HepG2 (cell line): ENCODE measurements at places on chromosomes 11 and 22. TPM values are rescaled to one million over a fixed set of nuclear protein-coding genes. Genes with fewer than 3 reads are reported as not detected.

ADAMTS15 gene
- polyA plus RNA-seq, result 0.01 TPM in 1 of 2 replicates, not detected in the other

NXPE1 gene
- polyA plus RNA-seq, result not detected in 2 replicates

LRRC56 gene
- polyA plus RNA-seq, result 0.29 and 0.46 TPM in 2 replicates

FGF3 gene
- polyA plus RNA-seq, result not detected in 2 replicates

IL18BP gene
- polyA plus RNA-seq, result 12.6 and 12.8 TPM in 2 replicates

FTH1 gene
- polyA plus RNA-seq, result 760 and 802 TPM in 2 replicates

KCNQ1 gene
- 0.08 and 0.13 TPM in 2 replicates for polyA plus RNA-seq

CHRM4 gene
- polyA plus RNA-seq, result 0.21 and 0.22 TPM in 2 replicates

SCO2 gene
- 0.32 and 0.85 TPM in 2 replicates for polyA plus RNA-seq

IGLL1 gene
- not detected in 2 replicates for polyA plus RNA-seq

SOX6 gene
- 2.0 and 2.6 TPM in 2 replicates for polyA plus RNA-seq

GLB1L2 gene
- polyA plus RNA-seq, result 0.59 and 0.80 TPM in 2 replicates

PKP3 gene
- polyA plus RNA-seq, result 18.0 and 25.1 TPM in 2 replicates

PTPN5 gene
- polyA plus RNA-seq, result not detected in 2 replicates

LPXN gene
- polyA plus RNA-seq, result 3.5 and 4.5 TPM in 2 replicates

LAYN gene
- 0.17 and 0.29 TPM in 2 replicates for polyA plus RNA-seq

DCHS1 gene
- polyA plus RNA-seq, result 0.01 and 0.03 TPM in 2 replicates

PLEKHB1 gene
- 77.1 and 99.3 TPM in 2 replicates for polyA plus RNA-seq

BARX2 gene
- not detected in 2 replicates for polyA plus RNA-seq

KLHL35 gene
- polyA plus RNA-seq, result not detected in 2 replicates

KDM4E gene
- polyA plus RNA-seq, result not detected in 2 replicates

SCUBE2 gene
- 0.09 TPM in 1 of 2 replicates, not detected in the other for polyA plus RNA-seq

WEE1 gene
- polyA plus RNA-seq, result 24.2 and 31.4 TPM in 2 replicates

KRTAP5-7 gene
- polyA plus RNA-seq, result 0.54 and 0.91 TPM in 2 replicates

RNF121 gene
- polyA plus RNA-seq, result 41.9 and 44.3 TPM in 2 replicates

GALNT18 gene
- 0.11 and 0.35 TPM in 2 replicates for polyA plus RNA-seq

IL10RA gene
- 0.03 TPM in 1 of 2 replicates, not detected in the other for polyA plus RNA-seq

TENM4 gene
- polyA plus RNA-seq, result under 0.01 TPM in 1 of 2 replicates, not detected in the other

FDXACB1 gene
- 1.1 and 1.2 TPM in 2 replicates for polyA plus RNA-seq

SMC1B gene
- polyA plus RNA-seq, result not detected in 2 replicates

OR5AS1 gene
- not detected in 2 replicates for polyA plus RNA-seq

INSC gene
- polyA plus RNA-seq, result 0.05 and 0.09 TPM in 2 replicates

UBQLNL gene
- 0.08 and 0.10 TPM in 2 replicates for polyA plus RNA-seq

SLC1A2 gene
- polyA plus RNA-seq, result 43.2 and 47.1 TPM in 2 replicates

CCDC87 gene
- polyA plus RNA-seq, result 0.05 and 0.09 TPM in 2 replicates

CHKB gene
- polyA plus RNA-seq, result 42.7 and 43.1 TPM in 2 replicates

CKAP5 gene
- 62.2 and 79.2 TPM in 2 replicates for polyA plus RNA-seq

SLC6A5 gene
- polyA plus RNA-seq, result not detected in 2 replicates

P2RY2 gene
- polyA plus RNA-seq, result 0.95 and 1.6 TPM in 2 replicates

HEPN1 gene
- not detected in 2 replicates for polyA plus RNA-seq

KRTAP5-6 gene
- polyA plus RNA-seq, result not detected in 2 replicates

A4GALT gene
- 1.1 and 2.7 TPM in 2 replicates for polyA plus RNA-seq

PC gene
- 27.2 and 29.0 TPM in 2 replicates for polyA plus RNA-seq

CLCF1 gene
- polyA plus RNA-seq, result 0.78 and 0.80 TPM in 2 replicates

OR8G5 gene
- not detected in 2 replicates for polyA plus RNA-seq
